ENCODE measurements at places on chromosomes 11 and 22.

DNA sequence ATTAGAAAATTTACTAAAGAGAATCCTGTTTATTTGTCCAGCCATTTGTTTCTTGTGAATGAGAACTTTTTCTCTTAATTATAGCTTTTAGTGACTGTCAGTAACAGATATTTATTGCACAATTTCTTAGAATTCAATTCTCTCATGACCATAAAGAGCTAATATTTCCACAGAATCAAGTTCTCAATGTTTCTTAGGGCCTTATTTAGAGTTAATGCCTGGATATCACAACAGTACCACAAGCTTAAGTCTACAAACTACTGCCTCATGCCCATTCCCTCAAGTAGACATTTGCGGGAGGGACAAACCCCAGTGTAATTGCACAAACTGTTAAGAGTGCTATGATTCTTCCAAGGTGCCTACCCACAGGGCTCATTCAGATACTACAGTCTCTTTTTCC lies 199.7 kb upstream of the POU2AF2 start:
- DNase-seq = no peak

- peak; percentile 65 for DNase-seq
Measured at GRCh38 chr11:102546923-102547471, 16.4 kb upstream of the MMP7 start.

DNA sequence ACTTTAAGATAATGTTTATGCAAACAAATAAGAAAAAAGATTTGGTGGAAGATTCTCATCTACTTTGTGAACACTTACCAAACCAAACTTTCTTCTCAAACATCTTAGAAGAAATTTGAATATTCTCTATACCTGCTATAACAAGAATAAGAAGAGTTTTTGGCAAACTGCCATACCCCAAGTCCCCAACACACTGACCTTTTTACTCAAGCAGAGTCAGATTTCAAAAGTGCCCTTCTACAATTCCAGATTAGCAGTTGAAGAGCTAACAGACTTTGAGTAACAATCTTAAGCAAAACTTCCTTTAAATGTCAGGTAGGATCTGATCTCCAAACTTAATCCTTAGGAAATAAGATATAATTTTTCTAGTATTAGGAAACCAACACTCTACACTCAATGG lies 33.9 kb downstream of the TSG101 start:
- DNase-seq = no peak

DNA sequence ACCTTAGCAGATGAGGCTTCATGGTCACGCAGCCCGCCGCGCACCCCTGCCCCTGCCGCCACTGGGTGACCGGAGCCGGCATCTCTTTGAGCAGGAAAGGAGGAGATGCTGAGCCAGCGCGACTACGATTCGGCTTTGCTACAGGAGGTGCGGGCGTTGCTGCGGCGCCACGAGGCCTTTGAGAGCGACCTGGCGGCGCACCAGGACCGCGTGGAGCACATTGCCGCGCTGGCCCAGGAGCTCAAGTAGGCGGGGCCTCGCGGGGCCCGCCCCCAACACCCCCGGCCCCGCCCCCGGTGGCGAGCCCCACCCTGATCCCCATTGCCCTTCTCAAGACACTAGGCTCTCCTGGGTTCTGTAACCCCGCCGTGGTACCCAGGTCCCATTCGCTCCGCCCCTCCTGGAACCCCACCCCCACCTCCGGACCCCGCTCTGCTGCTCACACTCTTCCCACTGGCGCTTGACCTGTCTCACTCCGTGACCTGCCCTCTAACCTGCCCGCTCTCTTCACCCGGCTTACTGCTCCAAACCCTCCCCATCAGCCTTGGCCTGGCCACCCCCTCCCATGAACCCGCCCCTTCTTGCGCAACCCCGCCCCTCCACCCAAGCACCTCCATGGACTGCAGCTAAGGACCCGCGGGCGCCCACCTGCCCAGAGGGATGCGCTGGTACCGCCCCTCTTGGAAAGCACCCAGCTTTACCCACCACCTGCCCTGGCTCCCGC lies 9.1 kb downstream of the CTSF start:
- DNase-seq = no peak

Data from CD14-positive monocyte (primary cell).